Activated CD8-positive, alpha-beta memory T cell treated with anti-CD3 and anti-CD28 coated beads, Interleukin-2, amount 10 ng/mL, durations not matched to agents 7 days and 5 days (primary cell): ENCODE measurements at places on chromosomes 12 and 14. TPM values are rescaled to one million over a fixed set of nuclear protein-coding genes. Genes with fewer than 3 reads are reported as not detected.

PFKM gene
- total RNA-seq = 25.0 TPM

DNA sequence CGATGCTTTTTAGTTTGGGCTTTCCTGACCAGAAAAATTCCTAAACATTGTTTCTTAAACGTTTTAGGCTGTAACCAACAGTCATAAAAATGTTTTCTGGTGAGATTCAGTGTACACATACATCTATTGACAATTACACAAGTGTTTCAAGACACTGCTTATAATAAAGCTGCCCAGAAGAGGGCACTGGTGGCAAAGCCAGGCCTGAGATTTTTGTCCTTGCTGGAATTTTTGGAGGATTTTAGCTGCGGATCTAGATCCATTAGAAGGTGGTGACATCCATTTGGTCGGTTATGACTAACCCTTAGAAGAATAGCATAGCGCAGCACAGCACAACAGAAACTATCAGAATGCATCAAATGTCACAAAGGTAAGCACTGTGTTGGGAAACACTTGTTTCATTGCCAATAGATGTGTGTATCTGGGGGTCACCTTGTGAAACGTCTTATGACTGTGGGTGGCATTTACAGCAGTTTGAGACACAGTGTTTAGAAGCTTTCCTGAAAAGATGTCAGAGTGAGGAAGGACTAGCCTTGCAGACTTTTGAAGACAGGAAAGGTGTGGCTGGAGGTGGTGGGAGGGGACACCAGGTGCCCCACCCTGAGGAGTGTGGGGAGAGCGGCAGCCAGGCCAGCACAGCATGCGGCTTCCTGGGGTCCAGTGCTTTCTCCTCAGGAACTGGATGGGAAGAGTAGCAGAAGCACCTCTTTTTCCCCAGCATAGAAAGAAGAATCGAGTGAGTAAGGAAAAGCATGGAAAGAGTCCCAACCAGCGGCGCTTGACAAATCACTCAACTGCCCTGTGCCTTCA lies 54.7 kb upstream of the FKBP4 start:
- H3K4me3 ChIP-seq = no peak overlapping the region
- no peaks in the 10 kb centered on the region for H3K4me1 ChIP-seq
- no peak overlapping the region for H3K27ac ChIP-seq

DNA sequence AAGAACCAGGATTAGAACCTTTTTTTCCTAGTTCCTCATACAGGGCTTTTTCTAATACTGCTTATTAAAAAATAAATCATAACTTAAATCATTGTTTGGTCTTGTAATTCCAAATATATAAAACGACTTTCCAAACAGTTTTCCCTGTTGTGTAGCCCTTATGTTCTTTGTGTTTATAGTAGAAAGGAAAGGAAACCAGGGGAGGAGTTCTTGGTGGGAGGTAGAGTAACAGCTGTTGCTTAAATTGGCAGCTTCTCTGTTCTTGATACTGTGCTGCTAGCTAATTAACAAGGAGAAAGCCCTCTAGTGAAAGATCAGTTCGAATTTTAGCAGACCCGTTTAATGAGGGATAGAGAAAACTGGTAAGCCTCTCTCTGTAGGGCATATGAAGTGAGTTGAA lies 15.0 kb downstream of the SRP54 start:
- no peak overlapping the region for H3K4me3 ChIP-seq
- no peak overlapping the region for H3K27ac ChIP-seq
- H3K27me3 ChIP-seq = no peaks in the 10 kb centered on the region
- H3K4me1 ChIP-seq = peaks cover 11% of the 10 kb centered on the region
- no peak for DNase-seq

- H3K27me3 ChIP-seq = peaks cover 11% of the 10 kb centered on the region
- peaks cover 6% of the 10 kb centered on the region for H3K4me1 ChIP-seq
- no peak overlapping the region for H3K4me3 ChIP-seq
- DNase-seq = no peak
- H3K36me3 ChIP-seq = no peaks in the 10 kb centered on the region
- H3K27ac ChIP-seq = no peak overlapping the region
Observed at GRCh38 chr12:52539083-52539820, 13.7 kb downstream of the KRT71 start.

- H3K4me1 ChIP-seq = peaks cover 23% of the 10 kb centered on the region
- peak overlapping the region; percentile 90 for H3K4me3 ChIP-seq
- H3K27ac ChIP-seq = peak overlapping the region; percentile 91
- H3K36me3 ChIP-seq = peaks cover 28% of the 10 kb centered on the region
Observed at GRCh38 chr14:45253754-45254310, 830 bp upstream of the MIS18BP1 start.
